Urothelium cell line (cell line): ENCODE measurements at places on chromosomes 12 and 14.

- DNase-seq: peak; percentile 71
These were observed 34.3 kb upstream of the TTC7B start for GRCh38 chr14:90850487-90850886.

DNA sequence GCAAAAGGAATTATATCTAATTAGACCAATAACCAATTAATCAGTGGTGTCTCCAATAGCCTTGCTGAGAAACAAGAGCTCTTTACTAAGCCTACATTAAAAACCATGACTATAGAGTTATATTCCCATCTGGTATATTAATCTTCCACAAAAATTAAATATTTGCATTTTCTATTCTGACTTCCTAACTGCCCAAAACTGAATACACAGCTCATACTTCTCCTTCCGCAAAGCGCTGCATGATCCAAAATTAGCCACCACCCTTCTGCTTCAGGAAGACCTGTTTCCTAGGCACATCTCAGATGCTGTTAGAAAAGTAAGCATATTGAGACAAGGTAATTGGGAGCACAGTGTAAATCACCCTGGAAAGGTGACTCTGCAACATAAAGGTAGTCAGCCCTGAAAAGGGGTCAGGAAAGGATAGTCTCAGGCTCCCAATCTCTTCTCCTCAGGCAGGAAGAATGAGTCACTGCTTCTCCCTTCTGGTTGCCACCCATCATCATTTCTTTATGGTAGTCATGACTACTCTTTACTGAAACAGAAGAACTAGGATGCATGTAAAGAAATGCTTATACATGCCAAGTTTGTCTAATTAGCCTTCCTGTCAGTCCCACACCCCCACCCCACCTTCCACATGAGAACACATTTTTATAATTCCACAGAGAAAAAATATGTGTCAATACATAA lies 54.3 kb downstream of the PLCZ1 start:
- DNase-seq: no peak

DNA sequence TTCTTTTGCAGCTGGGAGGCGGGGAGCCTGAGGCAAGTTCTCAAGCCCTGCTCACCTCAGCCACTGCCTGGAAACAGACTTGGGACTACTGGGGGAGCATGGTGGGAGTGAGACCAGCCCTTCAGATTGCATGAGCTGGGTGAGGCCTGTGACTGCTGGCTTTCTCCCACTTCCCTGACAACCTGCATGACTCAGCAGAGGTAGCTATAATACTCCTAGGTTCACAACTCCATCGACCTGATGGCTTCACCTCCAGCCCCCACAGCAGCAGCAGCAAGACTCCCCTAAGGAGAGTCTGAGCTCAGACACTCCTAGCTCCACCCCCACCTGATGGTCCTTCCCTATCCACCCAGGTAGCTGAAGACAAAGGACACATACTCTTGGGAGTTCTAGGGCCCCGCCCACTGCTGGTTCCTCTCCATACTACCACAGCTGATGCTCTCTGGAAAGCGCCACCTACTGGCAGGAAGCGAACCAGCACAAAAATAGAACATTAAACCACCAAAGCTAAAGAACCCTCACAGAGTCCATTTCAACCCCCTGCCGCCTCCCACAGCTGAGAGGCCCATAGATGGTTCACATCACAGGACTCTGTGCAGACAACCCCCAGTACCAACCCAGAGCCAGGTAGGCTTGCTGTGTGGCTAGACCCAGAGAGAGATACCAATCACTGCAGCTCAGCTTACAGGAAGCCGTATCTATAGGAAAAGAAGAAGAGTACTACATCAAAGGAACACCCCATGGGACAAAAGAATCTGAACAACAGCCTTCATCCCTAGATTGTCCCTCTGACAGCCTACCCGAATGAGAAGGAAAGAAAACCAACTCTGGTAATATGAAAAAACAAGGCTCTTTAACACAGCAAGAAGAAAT lies 68.7 kb downstream of the RPAP3 start:
- DNase-seq: peak; percentile 13

GRCh38 chr14:70804556-70805162 lies 4.7 kb downstream of the MAP3K9 start:
- DNase-seq: no peak

- DNase-seq: no peak
These were observed 2.8 kb downstream of the MBIP start for GRCh38 chr14:36317650-36318049.

DNA sequence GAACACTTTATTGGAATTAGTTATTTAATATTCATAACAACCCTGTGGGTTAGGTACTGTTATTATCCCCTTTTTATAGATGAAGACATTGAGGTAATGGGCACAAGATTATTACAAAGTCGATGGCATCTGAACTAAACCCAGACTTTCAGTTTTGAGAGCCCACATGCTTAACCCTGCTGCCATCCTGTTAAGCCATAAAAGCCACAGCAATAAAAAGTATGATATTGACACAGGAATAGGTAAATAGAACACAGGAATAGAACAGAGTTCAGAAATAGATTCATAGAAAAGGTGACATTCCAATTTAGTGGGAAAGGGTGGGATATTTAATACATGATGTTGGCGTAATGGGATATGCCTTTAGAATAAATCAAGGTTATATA lies 119.8 kb downstream of the SLC38A1 start:
- DNase-seq: no peak

- no peak for DNase-seq
These were observed 278.9 kb upstream of the GARIN2 start for GRCh38 chr14:66910311-66910840.

GRCh38 chr14:73397810-73398209 lies 60.5 kb downstream of the NUMB start:
- no peak for DNase-seq

DNA sequence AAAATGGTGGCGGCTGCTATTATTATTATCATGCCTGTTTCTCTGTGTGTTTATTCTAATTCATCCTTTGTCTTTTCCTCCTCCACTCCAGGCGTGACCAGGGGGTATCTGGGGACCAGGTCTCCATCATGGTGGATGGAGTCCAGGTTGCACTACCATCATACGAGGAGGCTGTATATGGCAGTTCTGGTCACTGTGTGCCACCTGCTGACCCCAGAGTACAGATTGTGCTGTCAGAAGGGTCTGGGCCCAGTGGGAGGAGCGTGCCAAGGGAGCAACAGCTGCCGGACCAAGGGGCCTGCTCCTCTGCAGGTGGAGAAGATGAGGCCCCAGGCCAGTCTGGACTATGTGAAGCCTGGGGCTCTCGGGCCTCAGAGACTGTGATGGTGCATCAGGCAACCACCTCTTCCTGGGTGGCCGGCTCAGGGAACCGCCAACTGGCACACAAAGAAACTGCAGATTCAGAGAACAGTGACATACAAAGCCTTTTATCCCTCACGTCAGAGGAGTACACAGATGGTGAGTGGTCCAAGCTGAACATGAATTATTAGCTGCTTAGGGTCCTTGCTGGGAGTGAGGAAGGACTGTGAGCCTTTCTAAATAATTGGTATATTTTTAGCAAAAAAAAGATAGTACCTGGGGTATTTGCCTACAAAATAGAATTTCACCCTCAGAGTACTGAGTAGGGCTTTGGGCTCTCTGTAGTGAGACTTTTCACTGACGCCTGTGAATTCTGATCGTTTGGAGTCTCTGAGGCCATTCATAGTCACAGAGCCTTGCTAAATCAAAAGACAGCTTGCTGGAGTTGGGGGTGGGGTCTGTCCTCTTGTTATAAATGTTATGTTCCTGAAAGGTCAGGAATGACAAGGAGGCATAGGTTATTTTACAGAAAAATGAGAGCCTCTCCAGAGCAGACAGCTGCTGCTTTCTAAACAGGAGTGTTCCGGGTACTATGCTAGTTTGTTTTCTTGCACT lies 58.1 kb upstream of the SRSF5 start:
- peak; percentile 50 for DNase-seq

DNA sequence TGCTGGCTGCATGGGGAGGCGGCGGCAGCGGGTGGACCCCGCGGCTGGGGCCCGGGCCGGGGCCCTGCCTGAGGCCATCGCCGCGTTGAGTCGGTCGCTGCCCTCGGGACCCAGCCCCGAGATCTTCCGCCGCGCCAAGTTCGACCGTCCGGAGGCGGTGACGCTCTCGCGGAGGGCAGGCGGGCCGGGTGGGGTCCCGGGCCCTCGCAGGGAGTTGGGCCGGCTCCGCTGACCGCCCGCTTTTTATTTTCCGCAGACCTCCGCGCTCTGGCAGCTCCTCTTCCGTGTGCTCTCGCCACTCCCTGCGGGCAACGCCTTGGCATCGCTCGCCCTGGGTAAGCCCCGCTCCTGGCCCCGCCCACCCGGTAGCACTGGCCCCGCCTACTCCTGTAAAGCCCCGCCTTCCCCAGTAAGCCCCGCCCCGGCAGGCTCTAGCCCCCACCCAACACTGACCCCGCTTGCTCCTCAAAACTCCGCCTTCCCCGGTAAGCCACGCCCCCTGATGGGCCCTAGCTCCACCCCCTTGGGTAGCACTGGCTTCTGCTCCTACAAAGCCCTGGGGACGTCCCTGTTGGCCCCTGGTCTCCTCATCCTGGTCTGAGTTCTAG lies 424 bp downstream of the TEDC1 start:
- peak; percentile 79 for DNase-seq

DNA sequence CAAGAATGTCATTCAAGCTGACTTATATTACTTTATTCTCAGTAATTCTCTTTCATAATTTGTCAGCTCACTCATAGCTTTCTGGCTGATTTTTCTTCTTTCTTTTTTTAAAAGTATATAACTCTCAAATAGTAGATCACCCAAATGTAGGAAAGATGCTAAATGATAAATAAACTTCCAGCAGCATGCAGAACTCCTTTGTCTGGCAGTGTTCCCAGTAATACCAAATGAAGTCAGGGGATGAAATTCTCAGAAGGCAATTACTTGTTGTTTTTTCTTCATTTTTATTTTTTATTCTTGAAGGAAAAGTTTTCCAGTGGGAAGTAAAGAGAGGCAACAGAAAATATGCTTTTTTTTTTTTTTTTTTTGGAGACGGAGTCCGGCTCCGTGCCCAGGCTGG lies 133.3 kb upstream of the SLCO1C1 start:
- no peak for DNase-seq

DNA sequence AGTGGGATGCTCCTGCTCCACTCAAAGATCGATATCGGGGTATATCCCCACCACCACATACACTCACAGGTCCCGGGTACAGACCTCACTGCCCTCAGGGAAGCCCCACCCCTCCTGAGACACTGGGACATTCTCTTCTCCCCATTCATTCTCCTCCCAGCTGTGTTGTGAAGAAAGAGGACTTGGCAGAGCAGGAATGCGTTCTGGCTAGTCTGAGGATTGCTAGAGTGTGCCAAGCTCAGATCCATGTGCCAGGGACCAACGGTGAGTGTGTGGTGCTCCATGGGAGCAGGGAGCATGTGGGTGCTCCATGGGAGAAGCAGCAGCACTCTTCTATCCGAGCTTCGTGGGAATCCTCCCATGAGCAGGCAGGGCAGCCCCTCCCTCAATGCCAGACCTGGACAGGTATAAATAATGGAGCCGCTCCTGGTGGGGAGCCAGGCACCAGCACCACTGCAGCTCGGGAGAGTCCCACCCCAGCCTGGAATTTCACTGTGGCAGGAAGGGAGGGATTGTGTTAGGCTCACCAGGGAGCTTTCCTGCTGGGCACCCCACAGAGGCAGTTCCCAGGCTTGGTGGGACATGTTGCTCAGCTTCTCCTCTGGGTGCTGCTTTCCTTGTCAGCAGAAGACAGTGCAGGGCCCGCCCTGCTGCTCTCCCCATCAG lies 2.3 kb upstream of the KRT5 start:
- no peak for DNase-seq

GRCh38 chr12:19404242-19404880 lies 34.9 kb upstream of the AEBP2 start:
- no peak for DNase-seq

DNA sequence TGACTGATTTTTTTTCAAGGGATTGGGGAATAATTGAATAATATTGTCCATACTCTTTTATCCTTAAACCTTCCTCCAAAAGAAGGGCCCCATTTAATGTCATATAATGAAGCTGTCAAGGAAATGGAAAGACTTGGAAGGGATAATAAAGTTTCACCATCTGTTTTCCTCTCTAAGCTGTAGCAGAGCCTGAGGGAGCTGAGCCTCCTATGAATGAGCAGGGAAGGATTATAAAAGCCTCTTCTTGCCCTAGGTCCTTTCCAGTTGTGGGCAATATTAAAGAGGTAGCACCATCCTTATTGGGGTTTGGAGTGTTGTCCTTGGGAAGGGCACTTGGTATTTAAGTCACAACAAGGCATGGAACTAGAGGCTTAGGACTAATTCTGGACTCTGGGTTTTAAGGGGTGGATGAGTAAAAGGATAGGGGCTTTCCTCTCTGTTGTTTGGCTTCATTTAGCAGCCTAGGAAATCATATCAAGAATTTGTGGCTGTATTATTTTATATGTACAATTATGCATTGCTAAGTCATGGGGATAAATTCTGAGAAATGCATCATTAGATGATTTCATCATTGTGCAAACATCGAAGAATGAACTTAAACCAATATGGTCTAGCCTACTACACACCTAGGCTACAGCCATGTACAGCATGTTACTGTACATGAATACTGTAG lies 408.5 kb upstream of the DCN start:
- DNase-seq: no peak

GRCh38 chr12:94498073-94498472 lies 38.4 kb upstream of the CEP83 start:
- DNase-seq: no peak

GRCh38 chr12:14400599-14400998 lies 35.1 kb downstream of the ATF7IP start:
- no peak for DNase-seq

DNA sequence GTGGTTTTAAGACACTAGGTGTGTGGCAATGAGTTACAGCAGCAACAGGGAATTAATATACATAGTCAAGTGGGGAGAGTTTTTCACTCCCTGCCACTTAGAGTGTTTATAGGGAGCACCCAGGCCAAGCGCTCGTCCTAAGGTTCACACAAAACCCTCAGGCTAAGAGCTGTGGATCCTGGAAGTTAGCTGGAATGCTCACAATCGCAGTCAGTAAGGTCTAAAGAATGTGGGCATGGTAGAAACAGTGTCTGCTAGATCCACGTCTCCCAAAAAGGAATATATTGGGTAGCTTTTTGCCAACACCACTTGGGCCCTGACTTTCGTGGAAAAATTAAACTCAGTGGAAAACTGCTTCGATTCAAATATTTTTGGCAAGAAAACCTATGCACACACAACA lies 36.6 kb downstream of the STAB2 start:
- no peak for DNase-seq

DNA sequence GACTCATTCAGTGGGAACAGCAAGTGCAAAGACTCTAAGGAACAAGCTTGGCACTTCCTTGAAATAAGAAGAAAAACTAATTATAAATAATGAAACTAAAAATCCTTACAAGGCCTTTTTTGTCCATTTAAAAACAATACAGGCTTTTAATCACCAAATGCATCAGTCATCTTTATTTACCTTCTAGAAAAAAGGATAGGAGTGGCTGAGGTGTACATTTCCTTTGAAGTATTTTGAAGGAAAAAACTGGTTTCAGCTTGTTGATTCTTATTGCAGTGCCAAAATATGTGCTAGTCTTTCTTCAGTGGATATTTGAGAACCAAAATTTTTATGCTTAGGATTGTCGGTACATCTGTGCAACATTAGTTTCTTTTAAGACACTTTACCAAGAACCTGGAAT lies 29.8 kb downstream of the MED21 start:
- DNase-seq: no peak
